ENCODE measurements at places on chromosomes 7 and 10.

DNA sequence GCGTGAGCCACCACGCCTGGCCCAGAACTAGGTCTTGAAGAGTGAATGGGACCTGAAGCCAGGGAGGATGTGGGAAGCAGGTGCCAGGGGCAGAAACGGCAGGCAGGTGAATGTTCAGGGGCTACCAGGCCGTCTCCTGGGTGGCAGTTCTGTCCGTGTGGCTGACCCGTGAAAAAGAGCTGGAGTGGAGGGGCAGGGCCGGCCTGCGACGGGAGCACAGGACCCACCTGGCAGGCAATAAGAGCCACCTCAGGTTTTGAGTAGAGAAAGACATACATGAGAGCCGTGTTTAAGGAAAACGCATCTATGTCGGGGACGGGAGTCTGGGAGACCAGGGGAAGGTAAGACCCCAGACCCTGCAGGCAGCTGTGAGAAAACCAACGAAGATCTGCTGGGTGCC, 70.7 kb upstream of the ATP6V0A4 start:
- no peak for DNase-seq

- DNase-seq = no peak
Observed at GRCh38 chr7:134741907-134742635, 37.4 kb upstream of the CALD1 start.

- DNase-seq = no peak
Observed at GRCh38 chr10:78286186-78286585, 252.5 kb downstream of the RPS24 start.

DNA sequence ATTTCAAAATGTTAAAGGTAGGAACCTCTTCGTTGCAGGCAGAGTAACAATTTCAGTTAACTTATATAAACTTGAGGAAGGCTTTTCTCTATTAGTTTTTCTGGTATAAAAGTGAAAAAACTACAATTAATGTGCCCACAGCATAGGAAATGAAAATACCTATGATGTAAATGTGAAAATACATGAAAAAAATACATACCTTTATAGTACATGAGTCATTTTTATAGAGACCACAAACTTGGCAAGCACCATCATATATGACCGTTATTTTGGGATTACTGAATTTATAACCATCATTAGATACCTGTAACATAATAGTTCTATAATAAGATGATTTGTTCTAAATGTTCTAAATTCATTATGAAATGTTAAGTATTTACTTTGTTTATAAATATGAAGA, 42.7 kb downstream of the VWDE start:
- DNase-seq = no peak

DNA sequence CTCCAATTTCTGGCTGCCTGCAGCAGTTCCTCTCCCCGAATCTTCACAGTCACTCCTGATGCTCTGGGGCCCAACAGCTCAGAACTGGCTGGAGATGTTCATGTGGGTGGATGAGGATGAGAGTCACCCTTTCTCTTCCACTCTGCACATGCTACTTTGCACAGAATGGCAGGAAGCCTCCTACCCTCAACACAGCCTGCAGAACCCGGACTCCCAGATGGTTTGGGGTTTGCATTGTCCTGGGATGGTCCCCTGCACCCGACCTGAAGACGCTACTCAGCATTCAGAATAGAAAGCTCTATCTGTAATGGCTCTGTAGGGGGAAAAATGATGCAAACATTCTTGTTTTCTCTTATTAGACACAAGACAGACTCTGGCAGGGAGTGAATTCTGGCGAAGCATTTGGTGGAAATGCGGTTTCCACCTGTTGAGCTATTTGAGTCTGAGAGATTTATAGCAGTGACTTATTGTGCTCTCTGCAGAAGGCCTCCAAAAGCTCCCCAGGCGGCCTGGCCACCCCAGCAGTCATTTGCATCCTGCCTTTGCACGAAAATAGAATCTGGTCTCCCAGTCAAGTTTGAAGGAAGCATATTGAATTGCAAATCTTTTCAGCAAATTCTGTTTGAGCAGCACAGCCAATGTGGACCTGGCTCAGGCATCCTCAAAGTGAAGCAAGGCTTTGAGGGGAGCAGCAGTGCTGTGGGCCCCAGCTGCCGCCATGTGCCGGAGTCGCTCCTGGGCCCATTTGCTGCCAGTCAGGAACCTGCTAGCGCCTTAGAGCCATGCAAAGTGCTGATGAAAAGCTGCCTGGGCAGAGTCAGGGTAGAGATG, 309.3 kb downstream of the TCERG1L start:
- DNase-seq = no peak

GRCh38 chr7:124263232-124263827, 230.5 kb upstream of the TMEM229A start:
- DNase-seq = no peak

DNA sequence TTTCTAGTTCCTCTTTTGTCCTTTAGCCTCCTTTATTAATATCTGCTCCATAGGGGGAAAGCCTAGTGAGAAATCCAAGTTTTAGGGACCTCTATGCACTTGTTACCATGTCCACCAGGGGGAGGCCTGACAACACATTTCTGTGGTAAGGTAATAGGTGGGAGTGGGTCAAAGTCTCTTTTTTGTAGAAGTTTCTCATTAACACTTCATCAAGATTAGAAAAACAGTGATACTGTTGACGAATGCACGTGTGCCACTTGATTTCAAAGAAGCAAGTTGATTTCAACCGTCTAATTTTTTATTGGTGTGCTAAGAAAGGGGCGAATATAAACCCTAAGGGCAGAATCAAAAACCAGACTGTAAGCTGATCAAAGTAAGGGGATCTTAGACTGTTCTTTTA, 30.6 kb downstream of the CISD1 start:
- DNase-seq = peak; percentile 23

GRCh38 chr10:48231699-48232315, 42.7 kb downstream of the FRMPD2 start:
- DNase-seq = no peak

DNA sequence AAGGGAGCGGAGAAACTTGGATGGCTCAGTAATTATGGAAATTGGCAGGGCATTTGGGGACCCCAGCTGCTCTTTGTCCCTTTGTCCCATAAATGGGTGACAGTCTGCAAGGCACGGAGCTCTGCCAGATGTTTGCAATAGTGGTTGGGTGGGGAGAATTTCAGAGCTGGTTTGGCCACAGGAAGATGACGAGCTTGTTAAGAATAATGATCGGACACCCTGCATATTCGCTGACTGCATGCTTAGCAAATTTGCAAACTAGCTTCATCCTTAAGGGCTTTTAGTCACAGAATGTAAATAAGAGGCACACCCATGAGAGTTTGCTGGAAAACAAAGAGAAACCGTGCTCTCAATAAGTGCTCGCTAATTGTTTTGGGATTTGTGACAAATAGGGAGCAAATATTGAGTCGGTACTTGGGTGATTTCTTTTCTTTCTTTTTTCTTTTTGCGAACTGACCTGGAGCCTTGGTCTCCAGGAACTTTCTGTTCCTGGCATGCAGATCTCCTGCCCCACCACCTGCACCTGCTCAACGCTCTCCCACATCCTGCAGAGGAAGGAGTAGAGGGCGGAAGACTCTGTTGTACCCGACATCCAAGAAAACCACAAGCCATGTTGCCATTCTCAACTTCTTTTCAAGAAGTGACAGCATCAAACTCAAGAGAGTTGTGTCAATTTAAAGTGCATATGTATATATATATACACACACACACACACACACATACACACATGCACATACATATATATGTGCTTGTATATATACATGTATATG, 238.9 kb downstream of the CAMK1D start:
- DNase-seq = peak; percentile 10

DNA sequence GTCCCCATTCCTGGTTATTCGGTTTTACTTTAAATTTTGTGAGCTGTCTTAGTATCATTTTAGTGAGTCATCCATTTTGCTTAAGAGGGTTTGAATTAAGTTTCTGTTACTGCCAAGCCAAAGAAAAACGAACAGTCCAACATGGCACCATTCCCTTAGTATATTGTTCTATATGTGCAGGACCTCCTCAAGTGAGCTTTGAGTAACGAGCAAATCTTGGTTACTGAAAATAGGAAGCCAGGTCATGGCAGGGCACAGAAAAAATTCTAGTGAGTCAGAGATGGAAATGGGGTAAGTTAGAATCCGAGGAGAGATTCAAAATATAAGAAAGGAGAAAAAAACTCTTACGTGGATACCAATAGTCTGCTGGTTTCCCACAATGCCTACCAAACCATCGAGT, 292.9 kb downstream of the BAMBI start:
- no peak for DNase-seq

- DNase-seq = no peak
Observed at GRCh38 chr10:72069751-72070526, 18.4 kb downstream of the SPOCK2 start.

DNA sequence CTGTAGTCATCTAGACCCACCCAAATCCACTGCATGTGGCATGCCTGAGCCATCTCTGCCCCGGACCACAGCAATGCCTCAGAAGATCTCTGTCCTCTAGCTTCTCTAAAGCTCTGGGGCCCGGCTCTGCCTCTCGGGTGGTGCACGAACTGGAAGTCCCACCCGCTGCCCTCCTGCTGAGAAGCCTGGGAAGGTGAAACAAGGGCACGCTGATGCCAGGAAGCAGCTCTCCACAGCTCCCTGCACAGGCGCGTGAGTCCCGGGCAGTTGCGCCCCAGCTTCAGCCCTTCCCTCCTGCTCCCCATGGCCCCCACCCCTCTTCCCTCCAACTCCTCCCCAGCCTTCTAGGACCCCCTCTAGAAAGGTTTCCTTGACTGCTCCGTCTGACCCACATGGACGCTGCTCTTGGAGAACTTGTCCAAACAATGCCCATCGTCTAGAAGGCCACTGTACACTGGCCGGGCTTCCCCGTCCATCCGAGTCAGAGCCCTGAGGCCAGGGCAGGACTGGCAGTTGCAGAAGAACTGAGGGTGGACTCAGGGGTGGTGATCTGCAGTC, 12.8 kb downstream of the KCNH2 start:
- DNase-seq = no peak

DNA sequence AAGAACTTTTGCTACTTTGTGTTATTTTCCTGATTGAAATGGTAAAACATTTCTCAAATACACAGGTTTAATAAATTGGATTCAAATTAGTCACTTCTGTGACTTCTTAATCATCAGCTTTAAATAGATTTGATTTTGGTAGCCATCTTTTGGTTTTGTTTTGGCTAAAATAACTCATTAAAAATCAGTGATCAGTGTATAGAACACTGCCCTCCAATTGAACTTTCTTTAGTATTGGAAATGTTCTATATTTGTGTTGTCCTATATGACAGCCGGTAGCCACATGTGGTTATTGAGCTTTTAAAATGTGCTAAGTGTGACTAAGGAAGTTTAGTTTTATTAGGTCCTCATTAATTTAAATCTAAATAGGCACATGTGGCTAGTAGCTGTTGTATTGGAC, 50.4 kb downstream of the GLCCI1 start:
- DNase-seq = no peak

GRCh38 chr7:9391984-9392383, 958.6 kb downstream of the NXPH1 start:
- no peak for DNase-seq

DNA sequence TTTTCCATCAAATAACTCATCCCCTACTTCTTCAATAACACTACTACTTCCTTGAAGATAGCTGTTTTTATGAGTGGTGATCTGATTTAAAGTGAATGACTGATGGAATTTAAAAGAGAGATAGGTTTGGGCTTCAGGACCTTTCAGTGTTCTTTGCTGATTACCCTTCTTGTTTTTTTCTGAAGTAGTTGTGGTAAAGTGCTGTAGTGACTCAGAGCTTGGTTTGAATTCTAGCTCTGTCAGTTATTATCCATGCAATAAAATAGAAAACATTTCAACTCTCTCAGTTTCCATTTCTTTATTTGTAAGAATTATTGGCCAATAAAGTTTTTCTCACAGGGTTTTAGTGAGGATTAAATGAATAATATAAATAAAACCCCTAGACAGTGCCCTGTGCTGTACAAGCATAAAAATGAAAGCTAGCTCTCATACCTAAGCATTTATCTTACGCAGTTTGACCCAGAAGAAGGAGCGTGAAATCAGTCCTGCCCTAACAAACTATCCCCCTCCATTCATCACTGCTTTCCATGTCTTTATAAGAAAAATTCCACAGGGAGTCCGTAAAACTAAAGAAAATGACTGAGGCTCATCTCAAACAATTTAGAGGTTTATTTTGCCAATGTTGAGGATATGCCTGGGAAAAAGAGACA, 25.1 kb upstream of the AKAP9 start:
- DNase-seq = no peak

Measured in T-helper 2 cell treated with Interferon-gamma antibody and Interleukin-4, amounts not matched to agents 5 μg/mL and 100 μg/mL, for 36 hours (primary cell).